ENCODE measurements at places on chromosomes 2 and 18.
A peak's percentile ranks its signal among the peaks of the same experiment; 100 is the strongest.

DNA sequence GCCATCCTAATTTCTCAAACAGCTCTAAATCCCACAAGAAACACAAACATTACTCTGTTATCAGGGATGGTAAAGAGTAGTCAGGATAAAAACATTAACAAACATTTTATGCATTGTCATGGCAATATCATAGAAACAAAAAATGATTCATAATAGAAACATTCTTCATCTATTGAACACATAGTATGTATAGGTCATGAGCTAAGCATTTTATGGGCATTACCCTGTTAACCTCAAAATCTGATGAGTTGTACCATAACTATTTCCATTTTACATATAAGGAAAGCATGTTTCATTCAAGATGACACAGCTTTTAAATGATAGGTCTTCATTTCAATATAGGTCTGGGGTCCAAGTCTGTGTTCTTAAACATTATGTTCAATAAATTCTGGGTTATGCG is 344.9 kb downstream of the RND3 start:
- DNase-seq = no peak

GRCh38 chr2:166942377-166942776 is 54.1 kb downstream of the XIRP2 start:
- no peak for DNase-seq

DNA sequence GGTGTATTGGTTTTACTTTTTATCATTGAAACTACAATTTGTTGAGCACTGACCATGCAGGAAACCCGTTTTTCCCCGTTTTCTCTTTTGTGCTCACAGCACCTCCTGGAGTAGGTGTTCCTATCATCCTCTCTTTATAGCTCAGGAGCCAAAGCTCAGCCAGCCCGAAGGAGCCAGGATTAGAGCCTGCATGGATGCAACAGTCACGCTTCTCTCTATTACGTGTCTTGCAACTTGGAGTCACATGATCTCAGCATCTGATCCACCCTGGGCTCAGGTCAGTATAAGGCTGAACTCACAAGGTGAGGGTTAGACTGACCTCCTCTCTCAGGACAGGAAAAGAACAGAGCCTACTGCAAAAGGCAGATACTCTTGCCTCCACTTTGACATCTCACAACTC is 150.5 kb downstream of the MBP start:
- DNase-seq = no peak

DNA sequence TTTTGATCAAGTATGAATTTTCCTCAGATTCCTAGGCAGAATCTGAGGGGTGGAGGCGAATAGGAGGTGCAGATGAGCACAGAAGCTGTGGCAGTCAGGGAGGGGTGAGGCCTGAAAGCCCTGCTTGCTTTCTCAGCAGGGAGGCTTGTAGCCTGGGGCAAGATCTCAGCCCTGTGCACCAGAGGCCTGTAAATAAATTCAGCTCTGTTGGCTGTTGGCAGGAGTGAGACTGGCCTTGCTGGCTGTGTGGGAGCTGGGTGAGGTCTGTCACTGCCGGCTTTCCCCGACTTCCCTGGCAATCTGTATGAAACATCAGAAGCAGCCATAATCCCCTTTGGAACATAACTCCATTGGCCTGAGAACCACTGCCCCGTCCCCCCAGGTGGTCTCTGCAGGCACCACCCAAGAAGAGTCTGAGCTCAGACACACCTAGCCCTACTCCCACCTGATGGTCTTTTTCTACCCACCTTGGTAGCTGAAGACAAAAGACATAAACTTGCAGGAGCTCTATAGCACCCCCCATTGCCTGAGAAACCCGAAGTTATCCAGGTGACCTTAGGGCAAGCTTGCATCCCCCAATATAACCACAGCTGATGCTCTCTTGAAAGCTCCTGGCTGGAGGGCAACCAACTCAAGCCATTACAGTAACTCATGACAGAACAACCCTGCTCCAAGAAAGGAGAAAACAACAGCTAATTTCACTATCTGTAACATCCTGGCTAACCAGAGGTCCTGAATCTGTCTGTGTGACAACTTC is 32.3 kb downstream of the EVA1A start:
- no peak for DNase-seq

DNA sequence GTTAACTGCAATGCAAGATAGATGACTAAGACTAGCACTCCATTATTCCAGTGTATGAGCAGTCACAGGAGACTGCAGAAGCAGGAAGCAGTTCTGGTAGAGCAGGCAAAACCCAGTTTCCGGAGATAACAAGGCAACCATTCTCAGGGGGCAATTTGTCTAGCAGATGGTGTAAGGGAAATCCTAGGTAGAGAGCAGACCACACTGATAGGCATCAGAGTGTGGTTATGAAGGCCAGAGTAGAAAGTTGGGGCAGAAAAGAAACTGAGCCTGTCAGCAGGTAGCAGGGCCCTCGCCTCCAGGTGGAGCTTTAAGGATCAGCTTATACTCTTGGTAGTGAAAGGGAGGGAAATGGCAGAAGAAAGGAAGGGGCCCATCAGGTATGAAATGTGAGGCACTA is 164.4 kb downstream of the PDE11A start:
- no peak for DNase-seq

GRCh38 chr2:241041589-241042158 is 43.3 kb downstream of the SNED1 start:
- DNase-seq = no peak

- DNase-seq = no peak
Observed at GRCh38 chr2:96100893-96101304, 15.5 kb downstream of the ADRA2B start.

GRCh38 chr2:45274250-45274926 is 265.1 kb upstream of the SIX2 start:
- peak; percentile 73 for DNase-seq

- no peak for DNase-seq
Observed at GRCh38 chr2:241156971-241157441, 6.7 kb downstream of the PPP1R7 start.

DNA sequence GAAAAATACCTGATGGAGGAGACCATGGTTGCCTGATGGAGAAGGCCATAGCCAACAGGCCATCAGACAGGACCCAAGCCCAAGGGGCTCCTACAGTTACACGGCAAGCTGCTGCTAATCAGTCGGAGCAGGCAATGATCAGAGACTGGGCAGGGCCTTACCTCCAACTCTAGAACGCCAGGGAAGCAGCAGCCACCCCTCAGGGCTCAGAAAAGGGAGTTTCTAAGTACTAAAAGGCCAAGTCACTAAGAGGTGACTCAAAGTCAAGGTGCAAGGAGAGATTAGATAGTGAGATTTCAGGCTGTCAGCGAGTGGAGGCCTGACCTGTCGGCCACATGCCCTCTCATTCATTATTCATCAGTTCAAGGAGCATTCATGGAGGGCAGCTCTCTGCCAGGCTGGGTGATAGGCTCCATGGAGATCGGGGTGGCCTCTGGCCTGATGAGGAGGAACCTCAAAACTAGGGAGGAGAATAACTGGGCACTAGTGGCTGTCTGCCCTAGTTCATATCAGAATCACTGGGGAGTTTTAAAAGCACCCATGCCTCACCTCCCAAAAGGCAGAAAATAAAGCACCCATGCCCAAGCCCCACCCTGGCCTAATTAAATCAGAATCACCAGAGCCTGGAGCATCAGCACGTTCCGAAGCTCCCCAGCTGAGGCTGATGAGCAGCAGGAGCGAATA is 3.6 kb downstream of the VIL1 start:
- DNase-seq = no peak

GRCh38 chr2:172472446-172473033 is 45.2 kb downstream of the ITGA6 start:
- no peak for DNase-seq

DNA sequence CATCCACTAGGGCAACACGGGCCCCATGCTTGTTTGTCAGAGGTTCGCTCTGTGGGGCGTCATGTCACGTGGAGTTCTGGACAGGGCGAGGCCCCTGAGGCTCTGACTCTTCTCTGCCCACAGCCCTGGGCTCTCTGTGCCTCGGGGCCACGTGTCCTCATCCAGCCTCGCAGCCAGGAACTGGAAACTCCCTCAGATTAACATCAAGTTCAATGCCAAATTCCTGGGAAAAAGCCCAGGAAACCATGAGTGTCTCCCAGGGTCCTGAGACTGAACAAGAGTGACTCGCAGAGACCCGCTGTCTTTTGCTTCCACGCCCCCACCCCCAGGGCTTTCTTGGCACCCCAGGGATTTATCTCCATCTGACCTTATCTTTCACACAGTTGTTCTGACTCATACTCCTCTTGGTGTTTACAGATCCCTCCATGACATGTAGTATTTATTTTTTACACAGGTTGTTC is 174.0 kb upstream of the PIEZO2 start:
- no peak for DNase-seq

DNA sequence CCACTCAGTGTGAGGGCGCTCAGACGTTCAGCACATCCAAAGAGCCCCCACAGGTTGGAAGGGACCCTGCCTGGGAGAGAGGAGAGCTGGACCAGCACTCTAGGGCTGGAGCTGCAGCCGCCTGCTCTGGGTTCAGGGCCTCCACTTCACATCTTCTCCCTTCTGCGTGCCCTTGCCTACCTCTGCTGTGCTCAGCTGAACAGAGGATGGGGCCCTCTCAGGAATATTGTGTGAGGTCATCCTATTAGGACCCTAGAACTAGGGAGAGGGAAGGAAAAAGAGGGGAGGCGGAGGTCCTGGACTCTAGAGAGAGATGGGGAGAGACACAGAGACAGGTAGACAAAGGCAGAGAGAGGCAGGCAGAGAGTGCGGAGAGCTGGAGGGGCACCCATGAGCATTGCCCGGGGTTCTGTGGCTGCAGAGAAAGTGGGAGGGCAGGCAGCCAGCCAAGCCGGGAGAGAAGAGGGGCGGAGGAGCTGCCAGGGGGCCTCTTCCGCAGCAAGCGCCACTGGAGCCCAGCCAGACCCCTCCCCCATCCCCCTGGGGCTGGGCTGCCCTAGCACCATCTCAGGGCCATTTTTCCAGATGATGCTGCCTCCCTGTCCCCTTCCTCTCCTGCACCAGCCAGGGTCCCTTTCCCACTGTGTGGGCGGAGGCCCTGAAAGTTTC is 8.3 kb upstream of the TNS1 start:
- DNase-seq = peak; percentile 78

GRCh38 chr18:35933982-35934381 is 38.5 kb upstream of the RMP24 start:
- no peak for DNase-seq

DNA sequence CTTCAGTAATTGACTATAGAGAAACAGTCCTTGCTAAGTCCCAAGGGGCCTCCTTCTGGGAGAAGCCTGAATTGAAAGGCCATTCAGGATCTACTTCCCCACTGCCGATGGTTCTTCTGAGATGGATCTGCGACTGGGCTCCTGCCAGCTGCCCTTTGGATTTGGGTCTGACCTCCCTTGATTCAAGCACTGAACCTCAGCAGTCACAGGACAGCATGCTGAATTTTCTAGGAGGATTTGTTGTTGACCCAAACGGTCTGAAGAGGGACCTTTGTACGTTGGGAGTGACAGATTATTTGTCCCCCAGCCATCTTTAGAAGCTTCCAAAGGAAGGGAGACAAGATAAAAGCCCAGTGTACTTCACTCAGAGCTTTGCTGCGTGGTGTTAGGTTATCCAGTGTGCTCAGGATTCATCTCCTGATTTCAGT is 67.1 kb downstream of the NXPH2 start:
- DNase-seq = no peak

DNA sequence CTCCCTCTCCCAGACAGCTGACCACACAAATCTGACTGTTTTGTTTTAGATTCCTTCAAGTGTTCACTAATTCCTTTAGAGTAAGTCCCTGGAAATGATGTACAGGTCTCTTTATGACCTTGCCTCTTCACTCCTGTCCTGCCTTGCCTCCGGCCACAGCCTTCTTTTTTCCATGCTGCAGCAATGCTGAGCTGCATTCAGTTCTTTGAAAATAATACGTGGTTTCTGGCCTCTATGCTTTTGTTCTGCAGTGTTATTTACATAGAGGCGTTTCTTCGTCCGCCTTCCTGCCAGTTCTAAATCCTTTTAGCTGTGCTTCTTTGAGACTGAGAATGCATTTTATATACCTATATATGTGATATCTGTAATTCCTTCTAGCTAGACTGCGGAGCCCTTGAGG is 87.2 kb downstream of the PPP1R1C start:
- no peak for DNase-seq

DNA sequence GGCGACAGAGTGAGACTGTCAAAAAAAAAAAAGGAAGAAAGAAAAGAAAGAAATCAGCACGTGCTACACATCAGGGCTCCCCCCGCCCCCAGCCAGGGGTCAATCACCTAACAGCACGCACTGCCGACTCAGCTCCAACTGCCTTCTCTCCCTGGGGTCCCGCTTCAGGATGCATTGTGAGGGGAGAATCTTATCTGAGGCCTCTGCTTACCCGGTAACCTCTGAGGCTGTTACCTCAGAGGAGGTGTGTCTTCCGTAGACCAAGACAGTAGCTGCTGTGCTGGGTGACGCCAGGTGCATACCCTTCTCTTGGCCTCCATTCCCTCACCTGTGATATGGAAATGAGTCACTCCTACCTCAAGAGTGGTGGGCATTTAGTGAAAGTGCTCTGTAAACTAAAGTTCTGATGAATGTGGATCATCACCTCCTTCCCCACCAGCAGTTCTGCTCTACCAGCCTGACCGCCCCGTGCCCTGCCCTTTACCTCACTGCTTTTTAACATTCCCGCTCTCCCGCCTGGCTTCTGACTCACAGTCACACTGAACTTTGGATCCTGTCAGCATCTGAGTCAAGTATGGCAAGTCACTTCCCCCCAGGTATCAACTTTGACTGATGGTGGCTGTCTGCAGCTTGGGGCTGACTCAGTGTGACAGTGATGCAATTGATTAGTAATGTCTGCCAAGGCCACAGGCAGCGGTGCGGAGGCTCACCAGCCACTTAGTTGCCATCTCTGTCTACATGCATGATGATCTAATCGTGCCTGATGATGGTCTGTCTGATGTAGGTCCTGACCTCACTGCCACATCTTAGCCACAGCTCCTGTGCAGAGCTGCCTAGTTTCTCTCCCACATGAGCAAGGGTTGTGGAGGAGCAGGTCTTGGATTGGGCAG is 20.1 kb downstream of the ARID5A start:
- DNase-seq = no peak

- no peak for DNase-seq
Observed at GRCh38 chr2:158291544-158292180, 164.9 kb downstream of the CCDC148 start.

- DNase-seq = no peak
Observed at GRCh38 chr2:62215306-62216064, 19.6 kb downstream of the B3GNT2 start.

DNA sequence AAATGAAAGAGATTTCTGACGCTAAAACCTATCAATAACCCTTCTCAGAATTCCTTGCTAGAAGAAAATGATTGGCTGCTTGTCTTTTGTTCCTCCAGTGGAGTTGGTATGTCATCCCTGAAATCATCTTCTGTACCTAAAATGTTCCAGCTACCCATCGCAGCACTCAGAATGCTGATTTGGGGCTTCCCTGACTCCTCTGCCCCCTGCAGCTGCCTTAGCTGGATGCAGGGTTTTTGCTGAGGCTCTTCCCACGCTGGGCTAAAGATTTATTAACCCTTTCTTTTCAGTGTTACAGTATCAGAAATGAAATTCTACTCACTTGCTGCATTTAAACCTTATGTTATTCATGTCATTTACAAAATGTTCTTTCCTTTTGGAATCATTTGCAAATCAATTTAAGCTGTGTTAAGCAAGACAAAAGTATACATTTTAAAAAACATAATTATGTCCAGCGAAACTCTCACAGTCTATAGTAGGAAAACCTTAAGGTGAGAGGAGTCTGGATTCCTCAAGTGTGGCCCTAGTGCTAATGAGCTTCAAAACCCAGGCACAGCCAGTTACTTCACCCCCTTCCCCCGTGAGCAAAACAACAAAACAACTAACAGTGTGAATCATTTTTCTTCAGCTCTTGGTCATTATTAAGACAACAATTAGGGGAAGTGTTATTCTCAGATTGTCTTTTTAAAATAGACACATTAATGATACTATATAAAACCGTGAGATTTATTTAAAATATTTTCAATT is 32.8 kb downstream of the PKP4 start:
- no peak for DNase-seq

GRCh38 chr2:161556440-161556839 is 67.8 kb upstream of the SLC4A10 start:
- DNase-seq = no peak

All from NCI-H1105 treated with DMSO at 0.1 percent for 48 hours (cell line).